ENCODE measurements at places on chromosomes 6 and 20. TPM values are rescaled to one million over a fixed set of nuclear protein-coding genes. Genes with fewer than 3 reads are reported as not detected.

DNA sequence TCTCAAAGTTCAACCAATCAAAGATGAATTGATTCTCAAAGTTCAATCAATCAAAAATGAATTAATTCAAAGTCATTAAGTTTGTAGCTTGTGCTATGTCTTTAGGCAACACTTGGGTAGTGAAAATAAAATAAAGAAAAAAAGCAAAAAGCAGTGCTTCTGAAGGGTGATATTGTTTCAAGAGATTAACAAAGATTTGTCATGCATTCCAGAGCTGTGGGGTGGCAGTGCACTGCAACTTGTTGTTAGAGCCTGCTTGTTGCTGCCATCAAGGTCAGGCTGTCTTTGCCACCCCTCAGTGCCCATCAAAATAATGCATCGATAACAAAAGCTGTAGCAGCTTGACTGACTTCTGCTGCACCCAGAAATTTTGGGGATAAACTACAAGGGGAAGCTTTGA is 128.6 kb downstream of the RNF144B start:
- DNase-seq, result no peak

DNA sequence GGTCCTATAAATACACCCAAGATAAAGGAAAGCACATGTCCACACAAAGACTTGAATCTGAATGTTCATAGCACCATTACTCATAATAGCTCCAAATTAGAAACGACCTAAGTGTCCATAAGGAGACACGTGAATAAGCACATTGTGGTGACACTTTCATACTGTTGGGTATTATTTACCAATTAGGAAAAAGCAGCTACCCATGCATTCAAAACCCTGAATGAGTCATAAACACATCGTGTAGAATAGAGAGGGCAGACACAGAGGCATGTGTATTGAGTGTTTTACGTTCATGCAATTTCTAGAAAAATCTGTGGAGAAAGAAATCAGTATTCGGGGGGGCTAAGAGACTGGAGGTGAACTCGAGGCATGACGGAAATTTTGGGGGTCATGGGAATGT is 396.7 kb downstream of the THBS2 start:
- DNase-seq, result no peak

Gene BPI
- not detected for total RNA-seq

DNA sequence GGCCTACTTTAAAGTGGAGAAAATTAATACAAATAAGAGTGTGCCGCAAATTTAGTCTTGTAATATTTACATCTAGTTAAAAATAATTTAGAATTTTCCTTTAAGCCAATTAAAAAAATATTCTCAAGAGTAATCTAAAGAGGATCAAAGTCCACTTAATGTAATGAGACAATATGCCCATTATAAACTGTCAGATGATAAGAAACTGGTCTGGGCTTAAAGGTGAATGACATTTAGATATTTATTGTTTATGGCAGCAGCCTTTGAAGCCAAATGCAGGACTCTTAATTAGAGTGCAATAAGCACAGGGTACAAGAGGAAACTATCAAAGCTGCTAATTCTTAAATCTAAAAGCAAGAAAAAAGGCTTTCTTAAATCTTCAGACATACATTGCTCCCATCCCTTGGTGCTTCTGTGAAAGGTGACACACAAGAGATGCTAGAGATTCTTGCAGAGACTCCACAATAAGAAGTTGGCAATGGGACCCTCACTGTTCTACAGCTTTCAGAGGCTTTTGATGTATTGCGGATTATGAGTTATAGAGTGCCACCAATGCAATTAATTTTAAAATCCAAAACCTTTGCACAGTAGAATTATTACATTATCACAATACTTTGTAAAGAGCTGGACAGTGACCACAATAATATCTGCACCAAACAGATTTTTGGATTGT is 116.1 kb downstream of the MAN1A1 start:
- no peak for DNase-seq

Gene SLC22A2
- not detected for total RNA-seq

GRCh38 chr6:112912416-112913101 is 565.4 kb downstream of the RFPL4B start:
- DNase-seq, result no peak

DNA sequence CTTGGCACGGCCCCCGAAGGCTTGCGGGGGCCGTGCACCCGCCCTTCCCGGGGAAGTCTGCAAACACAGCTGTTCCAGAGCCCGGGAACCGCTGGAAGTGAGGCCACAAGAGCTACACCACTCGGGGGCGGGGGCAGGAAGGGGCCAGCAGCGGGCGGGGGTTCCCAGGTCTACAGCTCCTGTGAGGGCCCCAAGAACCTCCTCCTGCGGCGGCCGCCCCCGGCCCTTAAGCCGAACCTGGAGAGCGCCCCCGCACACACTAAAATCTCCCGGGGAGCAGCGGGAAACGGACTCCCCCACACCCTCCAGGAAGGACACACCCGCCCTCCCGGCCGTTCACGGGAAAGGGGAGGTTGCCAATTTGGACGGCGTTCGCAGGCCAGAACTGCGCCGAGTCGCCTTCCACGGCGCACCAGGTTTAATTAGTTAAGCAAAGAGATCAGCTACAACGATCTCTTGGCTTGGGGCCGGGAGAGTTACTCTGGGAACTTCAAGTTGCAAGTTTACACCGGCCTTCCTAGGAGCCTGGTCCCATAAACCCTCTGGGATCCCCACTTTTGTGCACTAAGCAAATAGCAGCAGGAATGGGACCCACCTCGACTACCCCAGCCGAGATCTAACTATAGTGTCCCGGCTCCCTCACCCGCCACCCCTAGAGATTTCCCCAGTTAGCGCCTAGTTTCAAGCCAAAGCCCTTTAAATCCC is 1.7 kb downstream of the JAG1 start:
- DNase-seq, result peak; percentile 85

DNA sequence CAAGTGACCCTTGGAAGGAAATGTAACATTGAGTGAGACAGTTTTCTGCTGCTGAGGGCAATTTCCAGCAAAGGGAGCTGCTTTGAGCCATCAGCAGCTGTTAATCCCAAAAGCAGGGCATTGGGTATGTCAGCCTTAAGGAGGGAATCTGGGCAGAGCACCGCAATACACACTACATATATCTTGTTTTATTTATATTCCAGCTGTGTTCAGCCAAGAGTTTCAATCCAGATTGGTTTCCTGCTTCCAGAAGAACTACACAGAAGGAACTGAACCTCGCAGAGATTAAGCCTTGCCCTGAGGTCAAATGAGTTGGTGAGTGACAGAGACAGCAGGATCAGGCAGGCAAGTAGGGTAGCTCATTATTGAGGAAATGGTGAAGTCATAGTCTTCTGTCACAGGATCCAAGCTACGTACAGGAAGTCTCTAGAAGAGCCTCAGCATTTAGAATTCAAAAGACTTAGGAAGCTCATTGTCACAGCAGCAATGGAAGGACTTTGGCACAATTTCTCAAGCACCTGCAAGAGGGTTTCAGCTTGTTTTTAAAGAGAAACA is 109.9 kb upstream of the HEY2 start:
- DNase-seq, result peak; percentile 3

DNA sequence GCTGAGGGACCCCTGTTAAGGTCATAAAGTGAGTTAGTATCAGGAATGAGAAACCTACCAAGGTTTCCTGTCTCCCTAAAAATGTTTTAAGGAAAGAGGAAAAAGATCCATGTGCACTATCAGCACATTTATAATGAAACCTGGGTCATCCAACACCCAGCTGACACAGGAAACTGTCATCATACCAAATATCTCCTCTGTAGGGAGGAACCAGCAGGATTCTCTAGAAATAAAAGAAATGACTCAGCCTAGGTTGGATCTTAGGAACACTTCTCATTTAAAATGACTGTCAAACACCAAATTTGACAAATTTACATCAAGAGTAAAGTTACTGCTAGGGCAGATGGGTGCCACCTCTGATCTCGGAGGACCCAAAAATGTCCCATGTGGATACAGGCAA is 21.7 kb downstream of the GFOD1 start:
- no peak for DNase-seq

DNA sequence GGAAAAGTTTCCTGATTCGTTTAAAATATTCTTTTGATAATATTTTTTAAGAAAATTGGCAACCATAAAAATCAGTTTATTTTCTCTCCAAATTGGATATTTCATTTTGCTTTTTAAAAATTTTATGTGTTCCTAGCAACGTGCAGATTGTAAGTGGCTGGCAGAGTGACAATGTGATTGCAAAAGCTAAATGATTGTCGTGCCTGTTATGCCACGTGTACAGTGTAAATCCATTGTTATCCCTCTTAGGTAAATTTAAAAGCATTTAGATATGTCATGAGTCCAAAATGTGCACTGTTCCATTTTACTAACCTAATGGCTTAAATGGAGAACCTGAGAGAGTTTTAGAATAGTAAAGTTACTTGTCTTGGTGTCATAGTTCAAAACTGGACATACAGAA is 94.4 kb upstream of the ADGRF4 start:
- DNase-seq, result peak; percentile 45

Gene LAMA2
- total RNA-seq, result 3.9 TPM

GRCh38 chr20:55140631-55141030 is 665.2 kb downstream of the DOK5 start:
- DNase-seq, result no peak

DNA sequence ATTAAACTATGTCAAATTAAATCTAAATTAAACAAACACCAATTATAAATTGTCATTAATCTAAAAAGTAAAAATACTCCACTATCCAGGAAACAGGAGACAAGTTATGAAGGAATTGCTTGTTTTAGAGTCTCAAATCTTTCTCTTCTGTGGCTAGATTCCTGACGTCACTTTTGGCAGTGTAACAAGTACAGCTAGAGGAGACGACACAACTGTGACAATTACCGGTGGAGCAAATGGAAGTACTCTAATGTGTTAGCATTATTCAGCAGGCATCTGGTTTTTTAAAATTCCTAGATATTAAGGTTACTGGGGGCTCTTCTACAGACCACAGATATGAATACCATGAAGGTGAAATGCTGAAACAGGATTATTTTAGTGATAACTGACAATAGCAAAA is 1042.7 kb downstream of the EPHA7 start:
- DNase-seq, result no peak

DNA sequence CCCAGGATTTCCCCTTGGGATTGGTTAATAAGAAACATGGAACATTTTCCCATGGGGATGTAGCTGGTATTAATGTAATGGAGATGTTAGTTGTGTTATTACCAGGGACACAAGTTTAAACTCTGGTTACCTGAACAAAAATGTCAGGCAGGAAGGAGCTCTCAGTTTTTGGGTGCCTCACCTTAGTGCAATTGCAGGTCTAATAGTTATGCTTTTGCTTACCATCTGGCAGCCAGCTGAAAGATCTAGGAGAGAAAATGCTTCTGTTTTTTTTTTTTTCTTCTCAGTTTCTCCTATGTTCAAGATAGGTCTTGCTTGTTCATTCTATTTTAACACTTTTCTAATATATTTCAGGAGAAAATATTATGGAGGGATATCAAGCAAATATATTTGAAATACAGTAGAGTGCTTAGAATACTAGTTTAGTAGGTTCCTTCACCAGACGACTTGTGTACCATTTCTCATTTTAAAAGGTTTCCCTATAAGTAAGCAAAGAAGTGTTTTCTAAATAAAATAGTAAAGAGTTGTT is 4.2 kb upstream of the UBE2J1 start:
- DNase-seq, result no peak

- no peak for DNase-seq
Measured at GRCh38 chr6:110710115-110710514, 105.2 kb downstream of the CDK19 start.

Data from MCF 10A (cell line).